Uterus (tissue), 4 donors: ENCODE measurements at places on chromosomes 3 and 15.

GRCh38 chr3:21449738-21450137 is 301.3 kb downstream of the ZNF385D start:
- DNase-seq = no peak

DNA sequence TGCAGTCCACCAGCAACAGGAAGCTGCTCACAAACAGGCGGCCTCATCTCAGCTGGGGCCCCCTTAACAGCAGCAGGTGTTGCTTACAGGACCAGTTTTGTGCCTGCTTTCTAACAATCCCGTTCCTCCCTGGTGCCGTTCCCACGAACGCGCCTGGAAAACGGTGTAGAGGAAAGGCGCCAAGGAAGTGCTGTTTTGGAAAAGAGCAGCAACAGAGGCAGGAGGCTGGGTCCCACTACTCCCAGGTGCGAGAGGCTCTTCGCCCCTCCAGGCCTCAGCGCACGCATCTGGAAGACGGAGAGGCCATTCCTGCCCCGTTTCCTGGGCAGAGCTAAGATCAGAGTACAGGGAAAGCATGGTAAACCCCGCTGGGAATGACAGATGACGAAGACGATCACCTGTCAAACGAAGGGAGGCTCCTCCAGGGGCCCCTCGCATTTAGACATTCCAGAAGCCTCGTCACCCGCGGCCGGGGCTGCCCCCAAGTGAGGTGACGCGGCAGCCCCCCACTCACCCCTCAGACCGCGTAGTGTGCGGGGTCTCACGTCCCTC is 603 bp downstream of the SCAPER start:
- no peak for DNase-seq

- DNase-seq = peak; percentile 94
Observed at GRCh38 chr15:64095795-64096667, at the start of gene SNX1. SNX1 (plus strand) TSS chr15:64095982; CDS start chr15:64096014, 32 bp downstream.

DNA sequence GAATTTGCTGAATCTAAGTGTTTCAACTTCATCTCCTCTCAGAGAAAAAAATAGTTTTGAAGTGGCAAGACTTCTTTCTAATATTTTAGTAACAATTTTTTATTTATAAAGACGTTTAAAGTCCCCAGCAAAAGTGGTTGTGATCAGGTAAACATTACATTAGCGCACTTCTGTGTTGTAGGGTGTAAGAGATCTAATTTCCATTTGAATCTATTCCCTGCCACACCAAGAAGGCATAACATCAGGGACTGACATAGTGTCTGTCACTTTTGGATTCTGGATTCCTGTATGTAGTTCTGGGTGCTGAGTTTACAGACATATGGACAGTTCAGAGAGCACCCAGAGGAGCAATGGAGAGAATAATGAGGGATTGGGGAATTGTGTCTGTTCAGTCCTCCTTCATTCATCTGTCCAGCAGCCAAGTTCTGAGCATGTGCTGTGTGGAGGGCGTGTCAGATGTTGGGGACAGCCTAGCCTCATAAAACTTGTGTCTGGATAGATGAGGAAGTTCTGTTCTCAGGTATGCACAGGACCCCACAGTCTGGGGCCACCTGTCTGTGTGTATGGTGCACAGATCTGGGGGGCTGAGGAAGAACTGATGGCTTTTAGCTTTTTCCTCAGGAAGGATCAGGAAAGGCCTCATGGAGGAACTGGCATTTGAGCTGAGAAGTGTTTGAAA is 65.6 kb downstream of the MAP2K5 start:
- no peak for DNase-seq

DNA sequence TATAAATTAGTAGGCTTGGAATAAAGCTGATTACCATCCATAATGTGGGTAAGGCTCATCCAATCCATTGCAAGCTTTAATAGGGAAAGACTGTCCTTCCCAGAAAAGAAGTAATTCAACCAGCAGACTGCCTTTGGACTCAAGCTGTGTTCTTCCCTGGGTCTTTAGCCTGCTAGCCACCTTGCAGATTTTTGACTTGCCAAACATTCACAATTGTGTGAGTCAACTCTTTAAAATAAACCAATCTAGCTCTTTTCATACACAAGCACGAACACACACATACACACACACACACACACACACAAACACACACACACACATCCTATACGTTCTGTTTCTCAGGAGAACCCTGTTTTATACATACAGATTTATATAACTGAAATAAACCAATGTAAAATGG is 248.1 kb downstream of the NAALADL2 start:
- no peak for DNase-seq

- no peak for DNase-seq
Observed at GRCh38 chr15:83200589-83200988, 7.0 kb downstream of the HDGFL3 start.

GRCh38 chr3:145692751-145693150 is 468.2 kb downstream of the PLOD2 start:
- no peak for DNase-seq

DNA sequence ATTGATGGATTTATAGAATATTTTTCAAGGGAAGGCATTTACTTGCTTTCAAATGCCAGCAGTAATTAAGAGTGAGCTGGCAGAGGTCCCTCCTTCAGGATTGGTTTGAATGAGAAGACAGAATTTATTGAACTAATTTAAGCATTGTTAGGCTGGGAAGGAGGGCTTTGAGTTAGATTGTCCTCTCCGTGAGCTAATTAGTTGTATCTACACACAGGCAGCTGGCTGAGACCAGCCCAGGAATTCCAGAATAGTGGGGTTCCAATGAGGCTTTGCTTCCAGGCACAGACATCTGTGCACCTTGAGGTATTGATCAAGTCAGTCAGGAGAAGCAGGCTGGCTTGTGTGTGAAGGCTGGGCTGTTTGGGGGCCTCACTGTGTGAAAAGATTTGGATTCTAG is 124.0 kb upstream of the WNT5A start:
- no peak for DNase-seq

- DNase-seq = no peak
Observed at GRCh38 chr3:134955874-134956273, 160.8 kb downstream of the EPHB1 start.

- no peak for DNase-seq
Observed at GRCh38 chr3:108342837-108343486, 46.6 kb downstream of the HHLA2 start.

GRCh38 chr3:115578331-115578730 is 45.0 kb upstream of the GAP43 start:
- DNase-seq = no peak

- no peak for DNase-seq
Observed at GRCh38 chr15:92109191-92109873, 255.8 kb downstream of the SLCO3A1 start.
